ENCODE measurements at places on chromosomes 12 and 14. TPM values are rescaled to one million over a fixed set of nuclear protein-coding genes. Genes with fewer than 3 reads are reported as not detected.

Gene ASB2
- total RNA-seq = 1.4 TPM

Gene KIF21A
- total RNA-seq = 20.5 TPM

Gene TCL1A
- total RNA-seq = not detected

Gene CCDC196
- total RNA-seq = not detected

Gene ATXN2
- total RNA-seq = 17.7 TPM

Gene KCNK10
- 4.2 TPM for total RNA-seq

Gene SLC10A1
- total RNA-seq = not detected

Gene CLEC7A
- not detected for total RNA-seq

Gene DENR
- 49.1 TPM for total RNA-seq

Gene CD163L1
- total RNA-seq = 1.7 TPM

Gene FLRT2
- total RNA-seq = 0.07 TPM

Gene HEATR5A
- 11.5 TPM for total RNA-seq

Gene DLGAP5
- 58.4 TPM for total RNA-seq

Gene PPP1R1A
- total RNA-seq = 11.1 TPM

Gene LRRIQ1
- 0.92 TPM for total RNA-seq

Gene DHRS4L2
- 14.8 TPM for total RNA-seq

Gene NINJ2
- not detected for total RNA-seq

Gene ETFBKMT
- 0.63 TPM for total RNA-seq

Gene OR10AD1
- total RNA-seq = not detected

Gene GALNT8
- 1.5 TPM for total RNA-seq

Gene ABCC9
- total RNA-seq = 0.23 TPM

Gene ITPR2
- total RNA-seq = 13.5 TPM

Gene SERPINA3
- total RNA-seq = 4.7 TPM

Gene AQP2
- total RNA-seq = not detected

Measured in epithelial cell of proximal tubule (primary cell).